Fibroblast of upper back skin (primary cell): ENCODE measurements at places on chromosomes 5 and 9.

GRCh38 chr5:76514713-76515112 lies 108.5 kb downstream of the F2RL2 start:
- no peak for DNase-seq

DNA sequence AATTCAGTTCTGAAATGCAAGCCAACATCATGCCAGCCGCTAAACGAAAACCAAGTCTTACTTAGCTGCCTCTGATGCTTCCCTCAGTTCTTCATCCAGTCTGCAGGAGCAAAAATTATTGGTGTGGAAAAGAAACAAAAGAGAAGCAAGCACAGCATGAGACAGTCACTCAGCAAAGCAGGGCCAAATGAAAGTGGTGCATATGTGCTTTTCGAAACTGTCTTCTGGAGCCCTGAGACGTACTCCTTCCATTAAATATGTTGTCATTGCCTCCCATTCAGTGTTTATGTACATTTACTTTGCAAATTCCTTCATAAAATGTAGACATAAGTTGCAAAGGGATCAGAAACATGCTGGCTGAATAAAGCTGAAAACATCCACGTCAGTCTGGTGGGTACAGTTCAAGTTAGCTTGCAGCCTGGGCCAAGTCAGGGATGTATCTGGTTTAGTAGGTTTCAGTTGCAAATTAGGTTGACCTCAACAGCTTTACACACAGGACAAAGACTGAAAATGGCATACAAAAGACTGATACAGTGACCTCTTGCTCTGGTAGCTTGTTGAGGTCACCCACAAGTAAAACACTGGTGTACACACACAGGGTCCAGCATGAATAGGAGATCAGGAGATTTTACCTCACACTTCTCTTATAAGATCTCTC lies 139.7 kb upstream of the PCA3 start:
- DNase-seq: no peak

- peak; percentile 82 for DNase-seq
These were observed 25.8 kb upstream of the TRIM32 start for GRCh38 chr9:116661037-116661954.

DNA sequence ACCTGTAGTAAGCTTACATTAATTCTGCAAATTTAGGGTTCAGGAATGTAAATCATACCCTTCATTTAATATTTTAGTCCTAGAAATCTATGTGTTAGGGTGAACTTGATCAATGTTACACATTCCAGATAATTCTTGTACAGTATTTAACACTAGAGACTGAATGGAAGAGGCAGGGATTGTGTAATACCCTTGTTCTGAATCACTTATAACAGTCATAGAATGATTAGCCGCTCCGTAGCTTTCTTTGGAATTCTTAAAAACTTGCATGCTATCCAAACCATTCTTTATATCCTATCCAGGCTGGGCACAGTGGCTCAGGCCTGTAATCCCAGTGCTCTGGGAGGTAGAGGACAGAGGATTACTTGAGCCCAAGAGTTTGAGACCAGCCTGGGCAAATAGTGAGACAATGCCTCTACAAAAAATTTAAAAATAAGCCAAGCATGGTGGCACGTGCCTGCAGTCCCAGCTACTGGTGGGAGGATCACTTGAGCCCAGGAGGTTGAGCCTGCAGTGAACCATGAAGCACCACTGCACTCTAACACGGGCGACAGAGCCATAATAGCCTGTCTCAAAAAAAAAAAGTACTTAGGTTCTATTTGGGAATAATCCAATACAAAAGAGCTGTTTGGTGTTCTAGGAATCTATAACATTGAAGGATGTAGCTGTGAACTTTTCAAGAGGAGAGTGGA lies 8.3 kb downstream of the ZNF483 start:
- DNase-seq: peak; percentile 16

DNA sequence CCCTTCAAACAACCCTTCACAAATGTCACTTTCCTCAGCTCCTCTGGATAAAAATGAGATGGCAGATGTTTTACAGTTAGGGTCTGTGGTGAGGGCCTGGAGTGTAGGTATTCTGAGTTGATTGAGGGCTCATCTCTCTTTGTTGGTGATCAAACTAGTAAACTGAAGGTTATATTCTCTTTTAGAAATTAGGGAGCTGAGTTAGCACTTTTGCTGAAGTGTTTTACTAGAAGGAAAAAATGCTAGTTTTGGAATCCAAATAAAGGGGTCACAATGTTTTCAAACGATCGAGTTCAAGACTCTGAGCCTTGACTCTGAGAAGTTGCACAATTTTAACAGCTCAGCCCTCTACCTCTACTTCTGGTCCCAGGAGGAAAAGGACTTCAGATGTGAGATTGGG lies 23.4 kb downstream of the RHOBTB3 start:
- no peak for DNase-seq

GRCh38 chr9:131385296-131385695 lies 8.6 kb upstream of the PRRC2B start:
- no peak for DNase-seq

DNA sequence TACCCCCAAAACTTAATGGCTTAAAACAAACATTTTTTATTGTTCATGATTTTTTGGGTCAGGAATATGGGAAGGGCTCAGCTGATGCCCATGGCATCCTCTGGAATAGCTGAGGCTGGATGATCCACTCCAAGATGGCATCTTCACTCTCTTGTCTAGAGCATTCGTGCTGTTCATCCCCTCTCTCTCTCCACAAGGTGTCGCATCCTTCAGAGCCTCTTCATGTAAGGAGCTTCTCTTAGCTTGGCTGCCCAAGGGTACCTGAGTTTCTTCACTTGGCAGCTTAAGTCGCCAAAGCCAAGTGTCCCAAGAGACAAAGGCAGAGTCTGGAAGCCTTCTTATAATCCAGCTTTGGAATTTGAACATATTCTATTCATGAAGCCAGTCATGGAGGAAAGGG lies 294.7 kb downstream of the CHSY3 start:
- peak; percentile 30 for DNase-seq

DNA sequence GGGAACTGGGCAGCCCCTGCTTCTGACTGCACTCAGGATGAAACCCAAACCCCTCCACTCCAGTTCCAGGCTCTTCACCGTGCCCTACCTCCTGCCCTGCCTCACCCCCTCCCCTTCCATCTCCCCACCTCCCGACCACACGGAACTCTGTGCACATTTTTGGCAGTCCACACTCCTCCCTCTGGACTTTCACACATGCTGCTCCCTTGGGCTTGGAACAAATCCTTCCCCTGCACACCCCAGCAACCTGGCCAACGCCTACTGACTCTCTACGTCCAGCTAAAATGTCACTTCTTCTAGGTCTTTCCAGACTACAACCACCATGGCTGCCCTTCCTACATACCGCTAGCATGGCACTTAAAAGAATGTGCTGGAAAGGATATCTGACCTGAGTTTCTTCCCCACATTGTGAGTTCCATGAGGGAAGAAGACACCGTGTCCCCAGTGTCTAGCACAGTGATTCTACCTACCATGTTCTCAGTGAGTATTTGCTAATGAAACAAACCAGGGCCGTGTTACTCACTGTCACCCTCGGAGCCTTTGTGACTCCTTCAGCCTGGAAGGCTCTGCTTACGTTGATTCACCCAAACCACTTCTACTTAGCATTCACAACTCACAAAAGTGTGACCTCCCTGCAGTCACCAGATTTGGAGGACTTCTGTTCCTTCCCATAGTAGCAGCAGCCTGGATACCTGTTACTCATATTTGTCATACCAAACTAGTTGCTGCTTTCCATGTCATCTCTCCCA lies 18.7 kb downstream of the RETREG1 start:
- DNase-seq: no peak

DNA sequence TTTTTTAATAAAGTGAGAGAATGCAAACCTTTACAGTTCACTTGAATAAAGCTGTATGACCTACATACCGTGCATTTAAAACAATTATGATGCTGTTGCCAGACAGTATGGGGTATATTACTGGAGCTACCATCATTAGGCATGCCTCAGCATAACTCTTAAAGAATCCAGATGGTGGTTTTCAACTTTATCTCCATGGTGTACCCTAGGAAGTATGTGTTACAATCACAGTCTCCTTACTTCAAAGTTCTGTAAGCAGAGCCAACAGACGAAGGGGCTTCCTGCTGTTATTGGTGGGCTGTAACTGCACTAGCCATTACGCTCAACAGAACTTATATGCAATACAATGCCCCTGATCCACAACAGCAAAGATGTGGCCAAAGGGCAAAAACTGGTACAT lies 803.3 kb downstream of the DTWD2 start:
- peak; percentile 12 for DNase-seq

- no peak for DNase-seq
These were observed 130.5 kb downstream of the SCAMP1 start for GRCh38 chr5:78490709-78491485.

DNA sequence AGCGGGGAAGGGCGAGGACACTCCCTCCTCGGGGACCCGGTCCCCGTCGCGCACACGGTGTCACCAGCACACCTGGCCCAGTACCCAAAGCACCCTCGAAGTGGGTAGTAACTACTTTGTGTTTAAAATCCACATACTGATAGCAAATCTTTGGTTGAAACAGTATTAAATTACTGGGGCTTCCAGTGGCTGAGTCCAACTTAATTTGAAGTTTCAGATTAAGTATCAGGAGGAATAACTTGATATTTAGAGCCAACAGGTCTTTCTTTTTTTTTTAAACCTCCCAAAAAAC lies 615 bp downstream of the ATG10 start:
- DNase-seq: no peak

- no peak for DNase-seq
These were observed 383.4 kb downstream of the TMEM38B start for GRCh38 chr9:106077731-106078130.

DNA sequence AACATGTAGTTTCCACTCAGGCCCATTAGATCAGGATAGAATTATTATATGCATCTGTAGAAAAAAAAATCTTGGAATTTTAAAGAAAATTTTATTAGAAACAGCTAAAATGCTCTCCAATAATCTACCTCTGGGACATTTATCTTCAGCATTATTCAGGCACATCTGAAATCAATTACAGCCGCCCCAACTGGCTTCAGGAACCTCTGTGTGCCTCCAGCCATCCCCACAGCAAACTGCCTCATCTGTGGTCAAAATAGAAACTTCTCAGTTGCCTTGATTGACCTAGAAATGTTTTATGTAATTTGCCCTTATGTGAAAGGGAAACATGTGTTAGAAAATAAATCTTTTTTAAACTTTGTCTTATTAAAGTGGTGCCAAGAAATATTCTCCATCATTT lies 120.1 kb upstream of the LPAR1 start:
- DNase-seq: peak; percentile 85

DNA sequence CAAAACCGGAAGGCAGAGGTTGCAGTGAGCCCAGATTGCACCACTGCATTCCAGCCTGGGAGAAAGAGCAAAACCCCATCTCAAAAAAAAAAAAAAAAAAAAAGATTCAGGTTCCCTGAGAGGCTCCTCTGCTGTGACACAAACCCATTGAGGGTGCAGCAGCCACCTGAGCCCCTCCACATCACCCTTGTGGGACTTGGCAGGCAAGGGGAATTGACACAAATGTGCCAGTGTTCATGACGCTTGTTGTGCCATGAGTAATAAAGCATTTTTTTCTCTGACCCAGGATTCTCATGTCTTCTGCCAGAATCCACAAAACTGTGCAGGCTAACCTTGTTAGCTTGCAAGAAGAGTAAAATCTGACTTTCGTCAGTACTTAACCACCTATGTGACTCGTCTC lies 149.6 kb downstream of the TTC39B start:
- no peak for DNase-seq

DNA sequence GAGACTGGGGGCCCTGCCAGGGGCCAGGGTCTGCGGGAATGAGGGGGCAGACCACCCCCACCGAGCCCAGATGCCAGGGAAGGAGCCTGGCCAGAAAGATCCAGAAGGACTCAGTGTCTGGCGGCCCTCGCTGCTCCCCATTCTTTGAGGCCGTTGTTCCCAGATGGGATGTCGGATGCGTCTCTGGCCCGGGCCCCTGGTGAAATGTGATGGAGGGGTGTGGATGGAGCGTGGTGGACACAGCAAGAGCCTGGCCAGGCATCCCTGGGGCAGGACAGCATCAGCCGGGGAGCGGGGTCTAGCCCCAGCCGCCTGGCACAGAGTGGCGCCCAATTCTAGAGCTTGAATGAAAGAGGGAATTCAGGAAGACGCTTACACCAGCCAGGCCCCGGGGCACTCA lies 46.2 kb upstream of the NKD2 start:
- no peak for DNase-seq

DNA sequence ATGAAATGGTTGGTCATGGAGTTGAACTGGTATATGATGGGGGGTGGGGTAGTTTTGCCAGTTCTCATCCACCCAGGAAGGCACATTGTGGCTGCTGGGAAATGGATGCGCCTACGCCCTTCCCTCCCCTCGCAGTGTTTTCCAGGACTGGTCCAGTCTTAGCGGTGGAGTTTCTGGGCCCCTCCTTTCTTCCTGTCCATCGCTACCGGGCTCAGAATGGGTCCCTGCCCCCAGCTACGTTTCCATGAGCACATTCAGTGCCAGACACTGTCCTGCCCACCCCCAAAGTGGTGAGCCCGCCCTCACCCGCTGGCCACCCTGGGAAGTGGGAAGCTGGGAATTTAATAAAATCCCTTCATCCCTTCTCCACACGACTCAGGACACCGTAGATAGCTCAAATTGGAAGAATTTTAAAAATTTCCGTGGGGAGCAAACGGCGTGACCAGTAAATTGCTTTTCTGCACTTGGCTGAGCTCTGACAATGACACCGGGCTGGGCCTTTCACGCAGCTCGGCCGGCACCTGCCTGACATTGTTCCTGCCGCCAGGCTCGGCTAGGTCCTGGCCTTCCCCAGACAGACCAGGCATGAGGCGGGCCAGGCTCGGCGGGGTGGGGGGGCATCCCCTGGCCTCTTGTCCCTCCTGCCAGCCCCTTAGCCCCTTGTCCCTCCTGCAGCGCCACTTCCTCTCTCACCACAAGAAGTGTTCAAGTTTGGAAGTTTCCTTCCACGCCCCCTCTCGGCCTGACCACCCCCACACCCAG lies 3.6 kb downstream of the FGF18 start:
- DNase-seq: no peak

- DNase-seq: no peak
These were observed 504.8 kb upstream of the SGCD start for GRCh38 chr5:155822177-155822576.

DNA sequence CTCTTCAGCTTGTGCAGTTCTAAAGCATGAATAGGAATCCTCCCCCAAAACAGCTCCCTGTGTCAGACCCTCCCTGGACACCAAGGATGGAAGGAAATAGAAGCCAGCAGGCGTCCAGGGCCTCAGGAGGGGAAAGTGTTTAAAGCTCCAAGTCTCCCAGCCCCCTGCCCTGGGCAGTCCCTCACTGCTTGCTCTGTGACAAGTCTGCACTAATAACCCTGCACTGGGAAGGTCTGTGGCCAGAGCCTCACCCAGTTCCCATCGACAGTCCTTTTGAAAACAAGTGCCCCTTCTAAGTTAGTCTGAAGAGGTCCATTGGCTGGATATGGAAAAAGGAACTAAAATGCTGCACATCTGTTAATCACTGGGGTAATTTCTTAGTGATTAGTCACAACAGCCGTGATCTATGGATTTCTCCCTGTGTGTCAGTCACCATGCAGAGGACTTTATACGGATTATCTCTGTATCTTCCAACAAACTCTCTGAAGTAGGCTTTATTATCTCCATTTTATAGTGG lies 195.3 kb downstream of the FBXL7 start:
- peak; percentile 86 for DNase-seq

- DNase-seq: no peak
These were observed 53.1 kb downstream of the NR3C1 start for GRCh38 chr5:143350341-143350740.
